ENCODE measurements at places on chromosomes 5 and 9.

DNA sequence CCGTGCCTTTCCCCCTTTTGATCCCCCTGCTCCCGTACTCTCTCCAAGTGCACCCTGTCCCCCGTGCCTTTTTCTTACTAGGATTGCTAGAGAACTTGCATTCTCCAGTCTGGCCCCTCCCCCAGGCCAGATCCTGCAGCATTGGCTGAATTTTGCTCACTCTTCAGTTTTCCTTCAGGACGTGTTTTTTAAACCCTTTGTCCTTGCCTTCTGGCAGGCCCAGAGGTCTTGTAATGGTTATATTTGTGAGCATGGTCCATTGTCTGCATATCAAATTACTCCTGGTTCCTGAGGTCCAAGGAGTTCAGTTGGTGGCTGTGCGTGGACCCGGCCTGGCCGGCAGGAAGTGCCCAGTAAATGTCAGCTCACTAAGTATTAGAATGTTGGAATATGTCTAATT, 606 bp downstream of the TBC1D13 start:
- no peak for DNase-seq

GRCh38 chr5:44001675-44002380, 387.4 kb downstream of the FGF10 start:
- DNase-seq, result no peak

GRCh38 chr9:134438195-134438788, 112.0 kb downstream of the RXRA start:
- DNase-seq, result no peak

GRCh38 chr5:2172471-2172870, 289.7 kb upstream of the IRX4 start:
- DNase-seq, result no peak

DNA sequence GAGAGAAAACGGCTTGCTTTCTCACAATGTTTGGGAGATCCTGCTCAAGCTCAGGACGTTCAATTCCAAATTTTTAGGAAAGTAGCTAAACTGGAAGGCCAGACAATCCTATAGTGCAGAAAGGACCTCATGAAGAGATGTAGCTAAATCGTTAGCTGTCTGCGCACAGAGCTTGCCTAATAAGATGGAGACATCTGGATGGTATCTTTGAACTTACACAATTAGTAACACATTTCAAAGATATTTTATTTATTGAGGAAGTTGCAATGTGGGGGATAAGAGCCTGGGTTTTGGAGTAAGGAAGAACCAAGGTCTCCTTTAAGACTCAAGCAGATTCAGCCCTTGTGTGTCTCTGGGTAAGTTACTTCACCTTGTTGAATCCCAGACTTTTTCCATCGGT, 28.6 kb upstream of the RAB14 start:
- DNase-seq, result no peak

GRCh38 chr9:27800159-27800558, 226.9 kb upstream of the C9orf72 start:
- no peak for DNase-seq

DNA sequence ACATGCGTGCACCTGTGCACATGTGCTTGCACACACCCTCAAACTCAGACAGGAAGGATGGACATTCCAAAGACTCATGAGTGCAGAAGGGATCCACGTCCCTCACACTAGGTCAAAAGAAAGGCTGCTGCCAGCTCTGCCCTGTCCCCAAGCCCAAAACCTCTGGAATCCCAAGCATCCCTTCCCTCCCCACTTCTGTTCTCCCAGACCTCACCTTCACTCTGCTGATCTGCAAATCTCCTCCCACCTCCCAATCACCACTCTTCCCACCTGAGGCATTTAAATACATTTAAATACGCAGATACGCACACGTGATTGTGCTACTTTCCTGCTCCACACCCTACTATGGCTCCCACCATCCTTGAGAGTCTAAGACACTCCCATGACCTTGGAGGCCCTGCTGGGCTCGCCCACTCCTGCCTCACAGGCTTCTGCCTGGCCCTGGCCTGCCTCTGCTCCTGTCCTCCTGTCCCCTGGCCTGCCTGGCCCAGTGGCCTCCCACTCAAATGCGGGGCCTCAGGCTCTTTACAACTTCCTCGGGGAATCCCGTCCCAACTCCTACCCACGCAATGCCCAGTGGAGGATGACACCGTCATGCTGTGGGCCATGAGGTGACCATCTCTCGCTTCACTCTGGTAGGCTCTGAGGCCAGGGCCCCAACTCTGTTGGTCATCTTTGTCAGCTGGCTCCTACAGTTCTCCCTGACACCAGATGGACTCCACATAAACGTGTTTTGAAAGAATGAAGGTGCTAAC, 478.4 kb upstream of the DAP start:
- DNase-seq, result no peak

DNA sequence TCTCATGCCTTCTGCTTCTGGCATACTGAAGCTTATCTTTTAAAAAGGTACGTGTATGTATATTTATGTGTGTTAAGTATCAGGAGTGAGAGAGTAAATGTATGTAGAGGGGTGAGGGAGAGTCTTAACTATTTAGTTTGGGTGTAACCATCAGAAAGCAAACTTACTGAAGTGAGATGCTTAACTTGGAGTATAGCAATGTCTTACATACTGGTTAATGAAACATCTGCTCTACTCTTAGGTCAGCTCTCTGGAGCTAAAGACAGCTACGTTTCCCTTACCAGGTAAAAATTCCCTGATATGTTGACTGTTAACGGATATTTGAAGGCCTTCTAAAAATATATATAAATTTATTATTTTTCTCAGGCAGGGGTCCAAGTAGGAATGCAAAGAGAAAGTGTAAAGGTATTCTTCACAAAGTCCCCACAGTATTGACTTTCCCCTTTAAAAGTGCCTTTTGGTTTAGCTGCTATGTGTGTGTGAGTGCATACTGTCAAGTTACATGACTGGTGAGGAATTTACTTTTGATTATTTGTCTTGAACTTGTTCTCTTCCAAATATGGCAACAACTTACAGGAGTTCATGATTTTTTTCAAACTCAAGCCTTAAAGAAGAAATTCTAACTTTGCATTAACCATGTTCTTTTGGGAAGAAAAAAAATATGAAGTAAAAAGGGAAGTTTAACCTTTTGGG, 12.3 kb upstream of the C5orf24 start:
- DNase-seq, result no peak

- no peak for DNase-seq
These were observed 353.8 kb upstream of the WWC1 start for GRCh38 chr5:167937635-167937998.

- no peak for DNase-seq
These were observed 98.4 kb downstream of the ZNF354C start for GRCh38 chr5:179158556-179158955.

DNA sequence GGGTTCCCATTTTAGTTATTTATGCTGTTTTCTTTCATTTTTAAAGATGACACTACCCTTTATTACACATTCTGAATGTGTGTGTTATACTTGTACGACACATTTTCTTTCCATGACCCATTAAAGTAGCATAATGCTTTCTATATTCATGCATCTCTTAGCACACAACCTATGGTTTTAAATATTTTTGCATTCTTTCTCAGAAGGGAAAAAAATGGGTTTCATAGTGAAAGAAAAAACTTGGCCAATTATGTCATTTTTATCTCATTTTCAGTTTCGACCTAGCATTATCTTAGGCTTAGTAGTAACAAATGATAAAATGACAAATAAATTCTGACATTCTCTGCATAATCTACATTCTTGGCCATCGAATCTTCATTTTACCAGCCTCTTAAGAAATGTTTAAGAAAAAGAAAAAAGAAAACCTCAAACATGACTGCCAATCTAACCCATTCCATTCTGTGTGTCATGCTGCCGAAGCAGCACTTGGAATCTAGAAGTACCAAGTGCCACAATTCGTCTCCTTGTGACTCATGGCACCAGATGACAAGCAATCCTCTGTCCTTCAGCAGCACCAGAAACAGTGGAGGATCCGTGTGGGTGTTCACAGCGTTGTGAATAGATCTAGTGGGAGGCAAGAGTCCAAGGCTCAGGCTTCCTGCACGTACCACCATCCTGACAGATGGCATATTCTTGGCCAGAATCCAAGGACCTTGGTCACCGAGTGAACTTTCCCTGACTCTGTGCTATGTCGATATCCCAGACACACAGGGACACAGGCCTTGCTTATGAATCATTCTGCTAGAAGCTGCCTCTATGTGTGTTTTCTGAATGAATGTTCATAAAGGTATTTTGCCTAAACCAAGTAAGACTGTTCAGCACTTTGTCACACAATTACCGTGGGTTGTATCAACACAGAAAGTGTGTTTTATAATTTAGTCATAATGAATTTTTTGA, 502.7 kb downstream of the NR2F1-AS1 start:
- no peak for DNase-seq
